ENCODE measurements at places on chromosomes 5 and 9. TPM values are rescaled to one million over a fixed set of nuclear protein-coding genes. Genes with fewer than 3 reads are reported as not detected.
A peak's percentile ranks its signal among the peaks of the same experiment; 100 is the strongest.

Gene DCTN4
- 37.4 TPM for total RNA-seq

DNA sequence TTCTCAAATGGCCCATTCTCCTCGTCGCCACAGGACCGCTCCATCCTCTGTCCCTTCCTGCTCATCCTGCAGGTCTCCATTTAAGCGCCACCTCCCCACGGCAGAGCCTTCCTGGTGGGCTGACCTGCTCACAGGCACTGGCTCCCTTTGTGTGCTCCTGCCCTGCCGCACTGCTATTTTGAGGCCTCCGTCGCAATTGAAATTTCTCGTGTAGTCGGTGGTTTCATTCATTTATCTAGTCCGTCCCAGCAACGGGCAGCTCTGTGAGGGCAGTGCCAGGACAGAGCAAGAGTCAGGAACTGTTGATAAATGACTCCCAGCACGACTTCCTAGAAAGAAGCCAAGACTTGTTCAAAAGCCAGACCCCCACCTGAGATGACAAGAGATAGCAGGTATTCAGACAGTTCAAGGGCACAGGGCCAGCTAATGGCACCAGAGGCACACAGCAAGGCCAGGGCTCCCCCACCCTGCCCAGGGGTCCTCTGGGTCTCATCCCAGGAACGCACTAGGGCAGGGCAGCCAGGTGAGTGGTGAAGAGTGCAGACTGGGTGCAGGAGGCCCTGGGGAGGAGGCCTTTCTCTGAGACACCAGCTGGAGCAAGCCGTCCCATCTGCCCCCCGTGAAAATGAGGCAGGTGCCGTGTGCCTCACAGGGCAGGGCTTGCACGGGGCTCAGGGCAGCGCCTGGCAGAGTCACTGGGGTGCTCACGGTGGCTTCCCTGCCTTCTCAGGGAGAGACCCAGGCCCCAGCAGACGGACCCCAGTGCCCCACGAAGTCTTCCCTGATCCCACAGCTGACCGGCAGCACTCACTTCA lies 36.9 kb downstream of the FAM78A start:
- DNase-seq: no peak

DNA sequence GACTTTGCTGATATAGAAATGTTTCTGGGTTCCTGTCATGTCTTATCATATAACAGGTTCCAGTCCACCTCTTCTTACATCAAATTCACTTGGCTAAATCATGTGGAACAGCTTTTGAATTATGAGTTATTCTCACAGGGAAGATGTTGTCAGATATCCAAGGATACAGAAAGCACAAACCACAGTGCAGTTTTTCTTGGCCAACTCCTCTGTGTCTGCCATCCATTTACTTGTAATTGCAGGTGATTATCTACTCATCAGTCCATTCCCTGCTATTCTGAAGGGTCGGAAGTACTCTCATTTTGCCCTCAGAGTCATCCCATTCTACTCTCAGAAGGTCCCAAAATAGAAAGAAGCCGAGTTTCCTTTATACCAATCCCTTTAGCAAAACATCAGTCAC lies 10.0 kb downstream of the MARCHF11 start:
- DNase-seq: no peak

Gene NOP16
- total RNA-seq: 154 TPM

Gene RANBP17
- total RNA-seq: 0.35 TPM

DNA sequence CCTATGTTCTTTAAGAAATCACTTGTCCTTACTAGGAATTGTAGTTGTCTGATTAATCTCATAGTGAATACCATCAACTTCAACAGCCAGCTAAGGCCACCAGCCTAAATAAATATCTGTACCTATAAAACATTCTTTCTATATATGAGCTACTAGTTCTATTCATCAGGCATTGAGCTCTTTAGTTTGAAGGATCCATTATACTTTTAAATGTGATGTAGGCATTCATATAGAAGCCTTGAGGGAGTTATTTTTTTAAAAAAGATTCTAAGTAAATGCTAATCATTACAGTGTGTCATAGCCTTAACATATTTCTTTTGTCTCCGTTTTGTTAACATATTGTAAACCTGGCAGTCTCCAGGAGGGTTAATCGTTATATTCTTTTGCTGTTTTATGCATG lies 838.3 kb downstream of the PTPRD start:
- DNase-seq: no peak

DNA sequence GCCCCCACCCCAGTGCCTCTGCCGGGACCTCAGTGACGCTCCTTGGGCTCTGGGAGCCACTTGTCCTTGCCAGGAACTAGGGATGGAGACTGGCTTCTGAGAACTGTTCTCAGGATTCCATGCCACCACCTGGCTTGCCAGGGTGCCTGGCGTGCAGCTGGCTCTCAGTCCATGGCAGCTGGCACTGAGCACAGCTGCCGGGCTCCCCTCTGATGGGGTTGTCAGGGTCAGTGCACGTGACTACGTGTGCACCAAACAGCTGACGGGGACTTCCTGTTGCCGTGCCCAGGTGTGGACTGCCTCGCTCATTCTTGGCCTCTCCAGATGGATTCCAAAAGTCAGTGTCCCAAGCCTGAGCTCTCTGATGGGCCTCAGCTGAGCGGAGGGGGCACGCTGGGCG lies 9.4 kb downstream of the KCNT1 start:
- no peak for DNase-seq

DNA sequence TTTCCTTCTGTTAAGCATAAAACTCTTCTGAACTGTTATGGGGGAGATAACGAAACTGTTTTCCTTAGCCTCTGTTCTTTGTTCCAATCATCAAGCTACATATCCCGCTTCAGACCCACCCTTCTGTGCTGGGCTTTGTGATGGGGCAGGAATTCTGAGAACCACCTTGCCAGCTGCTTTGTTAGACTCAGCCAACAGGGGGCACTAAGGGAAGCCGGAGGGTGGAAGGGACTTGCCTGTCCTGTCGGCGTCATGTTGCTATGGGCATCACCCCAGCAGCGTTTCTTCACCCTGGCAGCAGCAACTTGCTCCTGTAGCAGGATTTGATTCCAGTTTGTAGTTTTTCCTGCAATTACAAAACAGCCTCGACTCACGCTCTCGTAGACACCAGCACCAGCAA lies 169.1 kb downstream of the CAAP1 start:
- peak; percentile 3 for DNase-seq

DNA sequence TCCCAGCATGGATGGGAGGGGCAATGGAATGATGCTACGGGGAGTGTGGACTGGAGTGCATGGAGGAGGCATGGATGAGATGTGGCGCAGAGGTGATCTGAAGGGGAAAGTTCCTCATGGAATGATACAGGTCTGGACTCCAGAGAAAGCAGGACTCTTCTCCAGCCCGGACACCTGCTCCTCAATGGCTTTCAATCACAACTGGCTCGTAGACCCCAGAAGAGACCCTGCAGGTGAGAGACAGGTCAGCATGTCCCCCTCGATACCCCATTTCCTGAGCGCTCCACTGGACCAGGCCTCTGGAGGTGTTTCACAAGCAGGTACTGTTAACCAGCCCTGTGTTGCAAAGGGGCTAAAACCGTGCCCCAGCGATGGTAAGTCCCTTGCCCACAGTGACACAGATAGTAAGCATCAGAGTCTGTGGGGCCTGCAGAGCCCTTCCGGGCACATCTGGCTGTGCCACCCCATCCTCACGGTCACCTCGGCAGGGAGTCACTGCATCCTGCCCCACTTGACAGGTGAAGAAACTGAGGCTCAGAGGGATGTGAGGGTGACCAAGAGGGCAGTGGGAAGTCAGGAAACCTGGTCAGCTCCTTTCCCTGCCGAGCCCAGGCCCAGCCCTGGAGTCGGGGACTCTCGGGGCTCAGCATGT lies 5.5 kb upstream of the DPM2 start:
- no peak for DNase-seq

Gene SPATA31E1
- total RNA-seq: not detected

Gene TMEM267
- 20.4 TPM for total RNA-seq

Gene SMIM32
- total RNA-seq: not detected

DNA sequence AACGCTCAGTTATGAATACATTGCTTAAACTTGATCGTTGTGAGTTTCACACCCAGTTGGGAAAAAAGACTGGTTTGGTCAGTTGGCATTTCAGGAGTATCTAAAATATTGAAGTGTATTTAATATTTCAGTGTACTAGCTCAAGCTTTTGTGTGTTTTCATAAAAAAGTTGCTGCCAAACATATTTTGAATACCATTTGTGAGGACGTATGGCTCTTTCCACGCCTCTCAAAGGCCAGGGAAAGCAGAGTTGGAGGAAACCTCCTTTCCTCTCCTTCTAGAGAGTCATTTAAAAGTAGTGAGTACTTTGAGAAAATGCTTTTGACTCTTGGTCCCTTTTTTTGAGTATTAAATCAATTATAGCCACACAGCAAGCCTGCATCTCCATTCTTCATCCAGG lies 43.2 kb upstream of the ANKRD33B start:
- DNase-seq: no peak

- DNase-seq: no peak
These were observed 156.4 kb upstream of the COX7C start for GRCh38 chr5:86461169-86461956.

DNA sequence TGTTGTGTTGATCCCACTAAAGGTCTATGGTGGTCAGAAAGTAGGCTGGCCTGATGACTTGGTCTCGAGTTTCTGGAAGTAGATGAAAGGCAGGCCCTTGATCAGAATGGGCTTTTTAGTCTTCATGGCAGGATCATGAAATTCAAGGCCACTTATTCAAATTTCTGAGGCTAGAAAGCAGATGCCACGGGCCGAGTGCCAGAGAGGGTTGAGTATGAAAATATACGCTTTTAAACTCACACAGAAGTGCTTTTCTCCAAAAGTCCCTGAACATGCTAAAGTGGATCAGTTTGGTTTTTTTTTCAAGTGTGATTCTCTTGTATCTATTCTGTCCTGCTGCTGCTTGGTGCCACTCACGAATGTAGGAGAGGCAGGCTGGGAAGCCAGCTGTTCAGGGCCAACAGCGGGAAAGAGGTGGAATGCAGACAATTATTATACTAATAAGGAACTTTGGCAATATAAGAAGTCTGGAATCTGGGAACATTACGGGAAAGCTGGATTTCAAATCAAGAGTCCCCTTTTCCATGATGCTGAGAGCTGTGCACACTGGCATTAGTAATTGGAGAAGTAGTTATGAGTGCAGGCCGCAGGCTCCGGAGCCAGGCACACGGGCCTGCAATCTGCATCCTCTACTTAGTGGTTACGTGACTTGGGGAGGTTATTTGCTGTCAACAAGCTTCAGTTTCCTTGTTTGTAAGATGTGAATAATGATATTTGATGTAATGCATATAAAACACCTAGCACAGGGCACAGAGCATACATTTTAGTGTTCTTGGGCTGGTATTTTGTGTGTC lies 95.8 kb downstream of the LMNB1 start:
- no peak for DNase-seq

DNA sequence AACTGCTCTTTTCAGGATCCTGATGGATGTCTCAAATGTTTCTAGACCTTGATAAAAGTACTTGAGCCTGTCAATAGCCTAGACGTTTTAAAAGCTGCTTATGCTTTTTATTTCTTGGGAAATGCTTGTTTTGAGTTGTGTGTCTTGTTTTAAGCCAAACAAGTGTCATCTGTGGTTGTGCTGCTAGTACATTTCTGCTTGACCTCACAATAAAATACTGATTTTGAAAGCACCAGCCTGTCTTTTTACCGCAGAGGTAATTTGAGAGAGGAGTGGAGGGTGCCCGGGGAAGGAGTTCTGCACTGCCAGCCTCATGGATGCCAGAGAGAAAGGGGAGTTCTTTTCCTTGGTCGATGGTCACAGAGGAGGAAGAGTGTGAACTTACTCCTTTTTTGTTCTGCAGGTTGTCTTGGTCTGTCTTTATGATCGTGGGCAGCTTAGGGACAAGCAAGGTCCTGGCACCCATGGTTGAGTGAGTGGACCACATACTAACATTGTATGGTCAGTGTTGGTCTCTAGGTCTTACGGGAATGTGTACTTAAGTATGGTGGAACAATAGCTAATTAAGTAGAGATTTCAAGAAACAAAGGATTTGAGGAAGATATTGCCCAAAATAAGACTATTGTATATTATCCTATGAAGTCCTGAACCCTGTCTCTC lies 61.0 kb downstream of the TRIO start:
- no peak for DNase-seq

DNA sequence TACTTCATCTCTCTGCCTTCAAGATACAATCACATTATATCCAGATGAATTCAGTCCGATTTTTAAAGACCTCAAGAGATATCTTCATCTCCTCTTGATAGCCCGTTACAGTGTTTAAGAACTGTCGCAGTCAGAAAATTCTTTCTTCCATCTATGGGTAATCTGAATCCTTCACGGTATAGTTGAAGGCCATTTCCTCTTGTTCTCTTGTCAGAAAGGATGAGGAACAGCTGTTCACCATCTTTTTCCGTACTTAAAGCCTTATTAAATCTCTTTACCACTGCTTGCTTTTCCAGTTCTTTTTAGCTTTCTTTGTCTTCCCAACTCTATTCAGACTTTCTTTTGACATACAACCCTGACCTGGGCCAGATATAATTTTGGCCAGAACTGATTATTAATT lies 121.8 kb downstream of the XRCC4 start:
- DNase-seq: no peak

Gene SPATA24
- 4.0 TPM for total RNA-seq

Gene QSOX2
- total RNA-seq: 18.3 TPM

Gene PCDHGA7
- total RNA-seq: not detected

DNA sequence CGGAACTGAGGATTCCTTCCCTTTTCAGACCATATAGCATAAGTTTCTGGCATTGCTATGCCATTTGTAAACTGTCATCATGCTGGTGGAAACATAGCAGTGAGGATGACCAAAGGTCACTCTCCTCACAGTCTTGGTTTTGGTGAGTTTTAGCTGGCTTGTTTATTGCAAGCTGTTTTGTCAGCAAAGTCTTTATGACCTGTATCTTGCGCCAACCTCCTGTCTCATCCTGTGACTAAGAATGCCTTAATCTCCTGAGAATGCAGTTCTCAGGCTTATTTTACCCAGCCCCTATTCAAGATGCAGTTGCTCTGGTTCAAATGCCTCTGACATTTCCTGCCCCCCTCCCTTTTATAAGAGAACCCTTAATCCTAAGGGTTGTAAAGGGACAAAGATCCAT lies 26.7 kb upstream of the GRIA1 start:
- DNase-seq: no peak

- DNase-seq: no peak
These were observed 164.2 kb downstream of the GRIA1 start for GRCh38 chr5:153654504-153655200.

Gene SLC34A3
- total RNA-seq: not detected

GRCh38 chr5:141094481-141095262 lies at the start of gene PCDHB2:
PCDHB2 (plus strand) TSS chr5:141094615; CDS start chr5:141094791, 176 bp downstream.
- no peak for DNase-seq

GRCh38 chr5:128876569-128877382 lies 88.5 kb upstream of the SLC27A6 start:
- no peak for DNase-seq

Measured in activated naive CD8-positive, alpha-beta T cell treated with anti-CD3 and anti-CD28 coated beads for 36 hours (primary cell).